ENCODE measurements at places on chromosomes 13 and 19.

DNA sequence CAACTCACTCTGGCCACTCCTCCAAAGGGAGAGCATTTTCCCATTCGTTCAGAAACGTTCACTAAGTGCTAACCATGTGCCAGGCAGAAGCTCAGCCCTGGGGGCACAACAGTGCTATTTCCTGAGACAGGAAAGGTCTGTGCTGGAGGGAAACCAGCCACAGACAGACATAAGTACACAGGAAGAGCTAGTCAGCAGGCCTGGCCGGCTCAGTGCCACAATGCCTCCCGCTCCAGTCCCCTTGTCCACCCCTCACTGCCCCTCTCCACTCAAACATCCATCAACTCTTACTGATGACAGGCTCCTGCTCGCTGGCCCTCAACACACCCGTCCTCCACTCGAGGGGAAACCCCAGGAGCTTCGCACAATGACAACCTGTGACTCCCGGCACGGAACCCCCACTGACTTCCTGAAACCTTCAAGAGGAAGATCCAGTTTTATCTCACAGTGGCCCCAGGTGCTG lies 11.3 kb upstream of the PLA2G4C start:
- DNase-seq = no peak

- DNase-seq = no peak
Observed at GRCh38 chr13:103948426-103948825, 882.2 kb upstream of the SLC10A2 start.

DNA sequence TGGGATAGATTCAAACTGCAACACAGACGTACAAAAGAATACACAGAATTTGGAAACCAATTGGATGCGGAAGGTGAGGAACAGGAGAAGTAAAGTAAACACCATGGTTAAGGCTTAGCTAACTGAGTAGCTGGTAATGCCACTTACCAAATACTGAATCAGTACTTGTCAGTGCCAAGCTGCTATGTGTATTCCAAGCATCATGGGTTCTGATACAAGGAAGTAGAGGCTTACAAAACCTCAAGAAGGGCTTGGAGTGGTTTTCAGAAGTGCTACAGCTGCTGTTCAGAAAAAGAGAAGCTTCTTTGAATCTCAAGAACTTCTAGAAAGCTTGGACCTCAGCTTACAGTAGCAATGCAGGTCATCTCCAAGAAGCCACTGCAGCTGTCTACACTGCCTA lies 35.9 kb upstream of the DCT start:
- no peak for DNase-seq

GRCh38 chr13:41809962-41810361 lies 150.9 kb downstream of the VWA8 start:
- no peak for DNase-seq

DNA sequence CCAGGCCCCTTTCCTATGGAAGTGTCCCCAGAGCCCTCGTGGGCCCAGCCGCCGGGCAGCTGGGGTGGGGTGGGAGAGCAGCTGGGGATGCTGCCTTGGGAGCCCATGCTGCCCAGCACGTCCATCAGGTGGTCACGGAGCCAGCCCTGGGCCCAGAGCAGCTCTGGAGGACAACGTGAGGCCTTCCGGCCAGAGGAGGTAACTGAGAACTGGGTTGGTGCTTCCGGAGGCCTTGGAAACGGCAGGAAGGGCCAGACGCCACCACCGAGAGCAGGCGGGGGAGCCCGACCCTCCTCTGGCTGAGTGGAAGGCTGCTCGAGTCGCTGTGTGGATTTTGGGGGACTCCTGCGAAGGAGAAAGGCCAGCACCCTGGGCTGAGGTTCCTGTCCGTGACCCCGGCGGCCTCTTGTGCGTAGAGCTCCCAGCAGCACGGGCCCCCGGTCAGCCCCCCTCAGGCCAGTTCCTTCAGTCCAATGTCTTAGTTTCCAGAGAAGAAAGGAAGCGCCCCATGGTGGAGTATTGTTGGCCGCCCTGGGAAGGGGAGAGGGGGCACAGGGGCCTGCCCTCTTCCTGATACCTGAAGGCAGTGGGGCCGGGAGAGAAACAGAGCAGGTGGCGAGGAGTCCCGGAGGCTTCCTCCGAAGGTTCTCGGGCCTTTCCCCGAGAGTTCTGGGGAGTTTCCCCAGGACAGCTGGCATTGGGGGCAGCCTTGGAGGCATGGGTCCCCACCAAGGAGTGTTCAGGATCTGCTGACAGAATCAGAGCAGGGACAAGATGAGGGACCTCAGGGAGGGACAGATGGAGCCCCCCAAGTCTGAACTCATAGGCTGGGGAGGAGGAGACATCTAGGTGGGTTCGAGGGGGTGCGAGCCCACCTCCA lies 68.8 kb downstream of the MLLT1 start:
- no peak for DNase-seq

- no peak for DNase-seq
Observed at GRCh38 chr13:20567881-20568528, 1.0 kb downstream of the IFT88 start.

DNA sequence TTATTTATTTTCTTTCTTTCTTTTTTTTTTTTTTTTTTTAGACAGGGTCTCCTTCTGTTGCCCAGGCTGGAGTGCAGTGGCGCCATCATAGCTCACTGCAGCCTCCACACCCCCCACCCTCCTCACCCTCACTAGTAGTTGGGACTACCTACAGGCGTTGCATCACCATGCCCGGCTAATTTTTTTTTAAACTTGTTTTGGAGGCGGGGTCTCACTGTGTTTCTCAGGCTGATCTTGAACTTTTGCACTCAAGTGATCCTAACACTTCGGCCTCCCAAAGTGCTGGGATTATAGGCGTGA lies 33.6 kb downstream of the GJA3 start:
- no peak for DNase-seq

- no peak for DNase-seq
Observed at GRCh38 chr13:93169980-93170379, 56.6 kb upstream of the GPC6 start.

- DNase-seq = no peak
Observed at GRCh38 chr19:17405250-17406045, at the start of gene BST2. Gene BST2, minus strand, starts transcription at chr19:17405630. Its CDS starts 55 bp downstream, at chr19:17405575.

DNA sequence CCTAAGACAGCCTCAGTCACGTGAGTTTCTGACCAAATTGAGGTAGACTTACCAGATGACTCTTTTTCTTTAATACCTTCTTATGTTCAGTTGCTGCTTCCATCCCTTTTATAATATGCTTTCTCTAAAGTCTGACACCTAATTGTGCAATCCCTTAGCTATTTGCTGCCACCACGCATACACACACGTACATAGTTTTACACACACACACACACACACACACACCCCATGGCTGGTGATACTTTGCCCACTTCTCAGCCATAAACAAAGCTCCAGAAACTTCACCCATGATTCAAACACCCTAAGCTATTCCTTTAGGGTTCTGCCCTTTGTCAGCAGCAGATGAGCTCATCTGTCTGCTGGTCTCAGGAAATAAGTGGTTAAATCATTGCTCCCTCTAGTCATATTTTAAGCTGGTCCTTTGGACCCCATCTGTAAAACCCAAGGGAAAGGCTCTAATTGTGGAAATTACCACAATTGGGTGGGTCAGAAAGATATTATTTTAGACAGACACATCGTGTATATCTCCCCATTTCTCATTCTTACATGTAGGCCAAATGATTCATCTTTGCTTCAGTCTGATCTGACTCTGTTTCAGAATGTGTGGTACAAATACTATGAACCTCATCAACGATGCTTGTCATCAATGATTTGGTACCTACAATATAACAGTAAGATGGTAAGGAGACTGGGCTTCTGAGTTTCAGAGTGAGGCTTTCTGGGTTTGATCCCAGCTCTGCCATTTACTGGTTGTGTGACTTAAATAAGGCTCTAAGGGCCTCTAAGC lies 69.2 kb downstream of the NALCN start:
- DNase-seq = no peak

DNA sequence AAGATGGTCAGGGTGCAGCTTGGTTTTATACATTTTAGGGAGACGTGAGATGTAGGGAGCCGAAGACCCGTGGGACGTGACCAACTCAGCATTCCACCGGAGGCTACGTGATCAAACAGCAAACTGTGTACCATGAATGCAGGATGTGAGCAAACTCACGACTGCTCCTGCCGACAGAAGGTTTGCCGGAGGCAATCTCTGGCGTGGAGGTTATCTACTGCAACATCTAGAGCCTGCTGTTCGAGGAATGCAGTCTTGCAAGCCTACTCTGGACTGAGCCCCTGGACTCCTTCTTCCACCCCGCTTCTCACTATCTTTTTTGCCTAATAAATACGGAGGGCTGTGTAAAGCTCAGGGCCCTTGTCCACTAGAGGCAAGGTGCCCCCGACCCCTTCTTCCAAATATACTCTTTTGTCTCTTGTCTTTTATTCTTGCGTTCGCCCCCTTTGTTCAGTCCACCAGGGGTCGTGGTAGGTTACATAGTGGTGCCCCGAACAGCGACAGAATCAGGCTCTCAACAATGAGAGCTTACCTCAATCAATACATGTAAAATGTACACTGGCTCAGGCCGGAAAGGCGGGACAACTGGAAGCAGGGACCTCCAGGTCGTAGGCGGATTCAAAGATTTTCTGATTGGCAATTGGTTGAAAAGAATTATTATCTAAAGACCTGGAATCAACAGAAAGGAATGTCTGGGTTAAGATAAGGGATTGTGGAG lies 8.9 kb upstream of the OR1I1 start:
- no peak for DNase-seq

- DNase-seq = no peak
Observed at GRCh38 chr13:101535192-101535746, 82.8 kb downstream of the ITGBL1 start.

- no peak for DNase-seq
Observed at GRCh38 chr19:1259876-1260748, 9.0 kb upstream of the CIRBP start.

DNA sequence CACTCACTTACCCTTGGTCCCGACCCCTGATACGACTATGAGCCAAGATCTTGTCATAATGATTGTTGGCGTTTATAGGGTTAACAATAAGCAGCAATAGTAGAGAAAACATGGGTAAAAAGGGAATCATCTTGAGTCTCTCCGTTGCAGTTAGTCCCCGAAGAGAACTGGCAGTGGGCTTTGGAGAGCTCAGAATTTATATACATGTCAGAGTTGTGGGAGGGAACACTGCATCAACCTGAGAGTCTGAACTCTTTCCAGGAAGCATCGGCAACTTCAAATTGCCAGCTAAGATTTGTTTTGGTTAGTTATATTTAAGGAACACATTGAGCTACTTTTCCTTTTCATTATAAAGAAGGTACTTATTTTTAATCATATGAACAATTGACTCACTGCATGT lies at the start of gene POSTN:
TSS of gene POSTN (minus strand) at position 172 of the 400 bp plus-strand sequence. CDS start at position 130, 42 bp downstream.
- no peak for DNase-seq

GRCh38 chr13:46672338-46673090 lies 119.5 kb downstream of the LRCH1 start:
- no peak for DNase-seq

DNA sequence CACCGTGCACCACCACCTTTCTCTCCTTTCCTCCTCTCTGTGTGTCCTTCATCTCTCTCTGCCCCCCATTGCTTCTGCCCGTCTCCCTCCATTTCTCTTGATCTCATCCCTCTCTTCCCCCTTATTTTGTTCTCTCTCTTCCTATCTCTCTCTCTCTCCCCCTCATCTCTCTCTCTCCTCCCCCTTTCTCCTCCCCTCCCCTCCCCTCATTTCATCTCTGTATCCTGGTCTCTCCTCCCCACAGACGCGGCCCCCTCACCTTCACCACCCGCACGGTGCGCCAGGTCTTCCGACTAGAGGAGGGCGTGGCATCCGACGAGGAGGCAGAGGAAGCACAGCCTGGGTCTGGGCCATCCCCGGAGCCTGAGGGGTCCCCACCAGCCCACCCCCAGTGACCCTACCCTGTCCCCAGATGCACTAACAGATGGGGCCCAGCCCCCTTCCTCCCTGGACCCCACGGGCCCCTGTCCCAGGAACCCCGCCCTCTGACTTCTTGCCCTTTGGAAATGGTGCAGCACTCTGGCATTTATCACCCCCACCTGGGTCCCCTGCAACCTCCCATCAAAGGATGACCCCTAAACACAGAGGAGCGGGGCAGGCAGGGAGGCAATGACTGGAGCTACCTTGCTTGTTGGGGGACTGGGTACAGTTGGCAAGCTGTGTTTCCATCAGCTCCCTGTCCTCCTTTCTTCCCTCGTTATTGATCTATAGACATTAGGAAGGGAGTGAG lies 19.6 kb downstream of the KCNC3 start:
- DNase-seq = no peak

DNA sequence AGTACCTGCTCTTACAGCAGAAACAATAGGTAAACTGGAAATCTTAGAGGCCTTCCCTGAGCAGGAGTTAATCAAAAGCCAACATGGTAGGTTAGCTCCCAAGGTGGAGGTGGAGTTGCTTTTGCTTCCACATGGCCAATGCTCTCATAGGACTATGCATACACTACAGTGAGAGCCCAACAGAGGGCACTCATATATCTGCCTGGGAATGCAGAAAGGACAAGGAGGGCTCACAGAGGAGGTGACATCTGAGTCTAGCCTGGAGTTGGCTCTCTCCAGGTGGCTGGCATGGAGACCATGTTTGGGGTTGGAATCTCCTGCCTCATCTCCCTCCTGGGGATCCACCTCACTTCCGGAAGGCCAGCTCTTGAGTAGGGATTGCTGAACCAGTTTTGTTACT lies 34.6 kb downstream of the ATP8A2 start:
- DNase-seq = no peak

DNA sequence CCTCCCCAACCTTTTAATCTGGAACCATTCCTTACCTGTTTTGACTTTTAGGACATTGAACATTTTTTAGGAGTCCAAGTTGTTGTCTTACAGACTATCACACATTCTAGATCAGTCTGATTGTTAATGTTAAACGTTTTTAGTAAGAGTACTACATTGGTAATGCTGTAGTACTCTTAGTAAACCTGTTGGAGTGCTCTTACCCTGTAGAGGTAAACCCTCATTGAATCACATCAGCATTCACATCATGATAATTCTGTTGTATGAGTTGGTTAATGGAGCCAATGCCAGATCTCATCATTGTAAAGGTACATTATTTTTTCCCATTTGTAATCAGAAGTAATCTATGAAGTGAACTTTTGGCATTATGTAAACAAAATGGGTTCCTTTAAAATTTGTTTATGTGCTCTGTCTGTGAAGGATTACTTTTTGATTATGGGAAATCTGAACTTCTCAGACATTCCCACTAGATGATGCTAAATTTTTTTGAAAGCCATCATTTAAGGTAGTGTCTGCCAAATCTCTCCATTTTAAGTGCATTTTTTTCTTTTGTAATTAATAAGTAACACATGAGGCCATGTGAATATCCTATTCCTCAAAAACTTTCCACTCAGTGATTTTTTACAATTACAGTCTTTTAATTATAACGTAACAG lies 55.2 kb downstream of the VWA8 start:
- DNase-seq = no peak

DNA sequence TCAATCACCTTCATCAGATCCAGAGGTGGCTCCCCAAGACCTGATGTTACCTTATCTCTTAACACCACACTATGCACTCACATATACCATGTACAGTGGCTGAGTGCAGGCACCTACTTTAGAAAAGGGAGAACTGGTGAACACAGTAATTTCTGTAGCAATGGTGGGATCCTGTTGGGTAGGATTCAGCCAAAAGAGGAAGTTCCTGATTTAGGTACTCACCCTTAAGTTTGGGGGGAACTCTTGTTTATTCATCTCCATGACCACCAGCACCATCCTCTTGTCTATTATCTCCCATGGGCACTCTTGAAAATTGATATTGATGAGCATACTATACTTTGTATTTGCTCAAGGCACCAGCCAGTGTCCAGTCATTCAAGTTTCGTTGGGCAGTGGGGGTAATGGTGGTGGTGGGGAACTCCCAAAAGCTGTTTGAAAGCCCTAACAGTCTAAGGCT lies 324.4 kb downstream of the LMO7 start:
- no peak for DNase-seq

GRCh38 chr19:39372047-39372802 lies 18.7 kb downstream of the PAF1 start:
- peak; percentile 28 for DNase-seq

GRCh38 chr13:21322327-21322965 lies 136.7 kb downstream of the ZDHHC20 start:
- DNase-seq = no peak

GRCh38 chr13:43388282-43389034 lies 365.1 kb downstream of the DNAJC15 start:
- DNase-seq = no peak

Data from anterior cingulate cortex (tissue), 58 donors.